Stimulated activated CD4-positive, alpha-beta T cell treated with anti-CD3 and anti-CD28 coated beads, Interleukin-4, amount 100 ng/mL, for 4 hours (primary cell): ENCODE measurements at places on chromosomes 13 and 19.

DNA sequence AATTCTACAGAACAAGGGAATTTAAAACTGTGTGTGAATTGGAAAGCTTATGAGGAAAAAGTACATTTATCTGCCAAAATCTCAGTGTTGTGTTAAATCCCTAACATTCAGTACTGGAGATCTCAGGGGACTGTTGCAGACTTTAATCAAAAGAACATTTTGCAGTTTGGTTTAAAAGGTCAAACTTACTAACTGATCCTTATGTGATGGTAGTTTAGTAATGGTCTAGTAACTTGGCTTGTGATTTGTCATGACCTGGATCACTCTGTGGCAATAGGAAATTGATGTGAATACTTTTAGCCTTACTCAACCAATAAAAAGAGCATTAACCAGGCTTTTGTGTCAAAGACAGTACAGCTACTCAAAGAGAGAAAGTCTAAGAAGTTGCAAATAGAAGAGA, 862.1 kb upstream of the MIR17HG start:
- no peak for DNase-seq

DNA sequence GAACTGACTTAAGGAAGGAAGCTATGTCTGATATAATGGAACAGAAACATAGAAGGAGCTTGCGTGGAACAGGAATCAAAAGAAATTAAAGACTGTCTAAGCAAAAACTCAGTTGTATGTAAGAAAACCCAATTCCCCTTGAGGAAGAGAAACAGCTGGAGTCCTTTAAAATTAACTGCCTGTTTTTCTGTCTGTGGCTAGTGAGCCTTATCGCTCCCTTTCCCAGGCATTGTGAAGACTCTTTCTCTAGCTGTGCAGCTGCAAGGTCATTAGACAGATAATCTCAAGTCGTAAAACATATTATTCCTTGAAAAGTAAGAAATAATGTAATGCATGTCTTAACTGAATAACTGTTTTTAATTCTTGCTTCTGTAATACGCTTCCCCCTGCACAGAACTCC, 39.7 kb upstream of the IGSF23 start:
- DNase-seq: no peak

DNA sequence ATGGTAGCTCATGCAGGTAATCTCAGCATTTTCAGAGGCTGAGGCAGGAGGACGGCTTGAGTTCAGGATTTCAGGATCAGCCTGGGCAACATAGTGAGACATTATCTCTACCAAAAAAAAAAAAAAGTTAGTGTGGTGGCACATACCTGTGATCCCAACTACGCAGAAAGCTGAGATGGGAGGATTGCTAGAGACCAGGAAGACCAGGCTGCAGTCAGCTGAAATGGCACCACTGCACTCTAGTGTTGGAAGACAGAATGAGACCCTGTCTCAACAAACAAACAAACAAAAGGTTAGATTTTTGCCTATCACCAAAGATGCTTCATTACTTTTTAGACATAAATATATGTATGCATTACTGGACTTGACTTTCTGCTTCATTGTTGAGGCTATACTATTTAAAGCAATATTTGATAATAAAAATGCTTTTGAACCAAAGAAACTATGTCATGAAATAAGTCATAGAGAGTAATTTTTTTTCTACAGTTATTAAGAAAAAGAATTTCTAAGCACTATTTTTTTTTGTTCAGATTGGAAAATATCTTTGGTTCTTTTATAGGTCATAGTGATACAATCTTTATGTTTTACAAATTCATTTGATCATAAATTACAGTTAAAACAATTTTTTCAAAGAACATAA, 1180.1 kb upstream of the ATXN8OS start:
- no peak for DNase-seq

DNA sequence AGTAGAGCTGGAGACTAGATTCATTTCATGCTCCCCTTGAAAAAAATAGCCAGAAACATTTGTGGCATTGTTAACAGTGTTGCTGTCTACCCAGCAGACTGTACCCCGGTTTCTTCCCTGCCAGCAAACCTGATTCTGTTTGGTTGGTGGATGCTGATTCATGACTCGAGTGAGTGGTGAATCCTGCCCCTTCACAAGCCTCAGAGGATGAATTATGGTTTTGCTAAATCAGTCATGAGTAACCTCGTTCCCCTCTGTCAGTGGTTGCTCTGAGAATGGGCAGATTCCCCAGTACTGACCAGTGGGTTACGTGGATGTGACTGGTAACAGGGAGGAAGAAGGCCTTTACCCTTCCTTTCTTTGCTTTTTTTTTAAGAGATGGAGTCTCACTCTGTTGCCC, 10.1 kb downstream of the NLRP12 start:
- no peak for DNase-seq

DNA sequence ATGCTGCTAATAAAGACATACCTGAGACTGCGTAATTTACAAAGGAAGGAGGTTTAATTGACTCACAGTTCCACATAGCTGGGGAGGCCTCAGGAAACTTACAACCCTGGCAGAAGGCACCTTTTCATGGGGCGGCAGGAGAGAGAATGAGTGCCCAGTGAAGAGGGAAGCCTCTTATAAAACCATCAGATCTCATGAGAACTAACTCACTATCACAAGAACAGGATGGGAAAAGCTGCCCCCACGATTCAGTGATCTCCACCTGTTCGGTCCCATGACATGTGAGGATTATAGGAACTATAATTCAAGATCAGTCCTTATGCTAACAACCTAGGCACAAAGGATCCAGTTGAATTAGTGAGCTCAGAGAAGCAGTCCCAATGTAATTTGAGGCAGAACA, 59.4 kb downstream of the GPC6 start:
- no peak for DNase-seq

GRCh38 chr13:69291292-69291906, 816.2 kb upstream of the ATXN8OS start:
- no peak for DNase-seq
